ENCODE measurements at places on chromosomes 1 and 21.

DNA sequence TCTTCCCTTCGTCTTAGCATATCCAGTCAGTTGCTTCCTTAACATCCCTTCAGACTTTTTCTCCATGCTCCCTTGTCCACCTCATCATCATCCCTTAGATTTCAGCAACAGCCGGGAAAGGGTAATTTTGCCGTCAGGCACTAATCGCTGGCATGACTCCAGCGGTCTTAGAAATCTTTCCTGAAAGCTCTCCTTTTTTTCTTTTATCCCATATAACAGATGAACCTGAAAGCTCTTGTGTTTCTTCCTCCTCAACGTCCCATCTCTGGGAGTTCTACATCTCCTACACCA is 10.4 kb upstream of the BOLA1 start:
- DNase-seq = no peak

- no peak for DNase-seq
These were observed 51.5 kb upstream of the PTCH2 start for GRCh38 chr1:44894591-44894990.

DNA sequence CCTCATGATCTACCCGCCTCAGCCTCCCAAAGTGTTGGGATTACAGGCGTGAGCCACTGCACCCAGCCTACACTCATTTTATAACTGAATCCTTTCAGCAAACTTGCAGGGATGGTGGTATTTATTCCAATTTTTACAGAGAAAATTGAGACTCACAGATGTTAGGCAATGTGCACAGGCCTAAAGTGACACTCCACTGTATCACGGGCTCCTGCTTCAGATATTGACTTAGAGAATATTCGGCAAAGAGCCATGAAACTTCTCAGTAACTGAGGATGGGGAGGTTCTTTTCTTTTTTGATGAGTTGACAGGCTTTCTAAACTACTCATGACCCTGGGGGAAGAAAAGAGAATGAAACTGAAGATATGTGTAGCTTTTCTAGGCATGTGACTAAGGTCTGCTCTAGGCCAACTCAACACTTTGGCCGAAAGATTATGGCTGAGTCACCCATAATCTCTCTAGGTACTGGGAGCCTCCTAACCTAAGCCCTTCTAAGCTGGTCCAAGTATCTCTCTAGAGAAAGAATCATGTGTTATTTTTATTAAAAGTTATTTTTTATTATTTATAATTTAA is 19.9 kb upstream of the PTCH2 start:
- DNase-seq = no peak

DNA sequence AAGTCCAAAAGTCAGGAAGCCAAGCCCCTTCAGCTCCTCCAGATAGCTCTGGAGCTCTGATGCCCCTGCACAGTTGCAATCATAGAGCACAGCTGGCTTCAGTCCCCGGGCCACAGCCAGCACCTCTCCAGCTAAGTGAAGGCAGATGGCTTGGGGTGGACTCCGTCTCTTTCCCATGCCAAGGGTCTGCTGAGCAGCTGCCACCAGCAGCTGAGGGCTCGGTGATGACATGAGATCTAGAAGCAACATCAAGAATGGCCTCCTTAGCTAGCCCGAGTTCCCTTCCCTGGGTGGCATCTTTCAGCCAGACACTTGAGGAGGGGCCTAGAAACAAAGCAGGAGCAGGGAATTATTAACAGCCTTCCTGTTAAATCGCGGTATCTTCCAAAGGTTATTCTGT is 973 bp downstream of the C1orf74 start:
- DNase-seq = no peak

DNA sequence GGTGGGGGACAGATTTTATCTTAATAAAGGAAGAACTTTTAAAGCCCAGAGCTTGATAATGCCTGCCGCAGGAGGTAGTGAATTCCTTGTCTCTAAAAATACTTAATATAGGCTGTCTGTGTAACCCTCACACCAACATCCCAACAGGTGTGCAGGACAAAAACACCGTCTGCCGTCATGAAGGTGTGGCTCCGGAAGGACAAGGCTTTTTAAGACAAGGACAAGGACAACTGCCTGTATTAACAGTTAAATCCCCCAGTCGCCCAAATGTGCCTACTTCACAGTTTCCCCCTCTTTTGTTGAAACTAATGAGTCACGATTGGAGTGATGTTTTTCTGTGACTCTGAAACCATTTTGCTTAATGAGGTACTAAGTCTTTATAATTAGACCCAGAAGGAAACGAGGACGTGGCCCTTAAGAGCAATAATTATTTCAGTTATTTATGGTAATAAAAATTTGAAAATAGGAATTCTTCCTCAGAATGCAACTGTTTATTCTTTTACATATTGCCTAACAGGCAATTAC is 27.3 kb upstream of the SPATA6 start:
- DNase-seq = no peak
